ENCODE measurements at places on chromosomes 5 and 9.

DNA sequence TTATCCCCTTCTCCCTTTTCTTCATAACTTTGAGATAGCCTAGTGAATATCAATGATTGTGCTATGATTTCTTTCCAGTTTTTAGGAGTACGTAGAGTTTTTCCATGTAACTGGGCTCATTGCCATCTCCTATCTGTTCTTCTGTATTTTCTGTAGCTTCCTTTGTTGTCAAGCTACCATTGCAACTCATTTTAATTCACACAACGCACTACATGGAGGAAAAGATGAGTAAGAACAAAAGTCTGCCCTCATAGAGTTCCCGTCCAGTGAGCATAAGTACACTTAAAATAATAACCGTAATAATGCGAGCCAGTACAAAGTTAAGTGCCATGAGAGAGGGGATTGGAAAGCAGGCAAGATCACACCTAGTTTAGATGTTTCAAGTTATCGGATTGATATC, 177.7 kb downstream of the PAM start:
- no peak for DNase-seq

- peak; percentile 85 for DNase-seq
Measured at GRCh38 chr5:134561871-134562296, 36.4 kb downstream of the JADE2 start.

DNA sequence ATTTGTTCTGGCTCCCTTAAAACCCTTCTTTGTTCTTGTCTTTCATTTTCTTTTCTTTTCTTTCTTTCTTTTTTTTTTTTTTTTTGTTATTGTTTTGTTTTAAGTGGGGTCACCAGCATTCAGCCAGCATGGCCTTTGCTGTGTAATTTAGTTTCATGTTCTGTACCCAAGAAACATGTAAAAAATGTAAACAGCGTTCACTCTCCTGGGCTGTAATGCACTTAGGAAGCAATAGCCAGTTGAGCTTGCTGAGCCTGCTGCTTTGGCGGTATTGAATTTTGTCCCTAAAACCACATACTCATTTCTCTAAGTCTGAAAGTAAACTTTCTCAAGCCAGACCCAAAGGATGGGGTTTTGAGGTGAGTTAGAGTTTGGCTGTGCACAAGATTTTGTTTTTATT, 158.6 kb downstream of the PAPPA start:
- peak; percentile 54 for DNase-seq

DNA sequence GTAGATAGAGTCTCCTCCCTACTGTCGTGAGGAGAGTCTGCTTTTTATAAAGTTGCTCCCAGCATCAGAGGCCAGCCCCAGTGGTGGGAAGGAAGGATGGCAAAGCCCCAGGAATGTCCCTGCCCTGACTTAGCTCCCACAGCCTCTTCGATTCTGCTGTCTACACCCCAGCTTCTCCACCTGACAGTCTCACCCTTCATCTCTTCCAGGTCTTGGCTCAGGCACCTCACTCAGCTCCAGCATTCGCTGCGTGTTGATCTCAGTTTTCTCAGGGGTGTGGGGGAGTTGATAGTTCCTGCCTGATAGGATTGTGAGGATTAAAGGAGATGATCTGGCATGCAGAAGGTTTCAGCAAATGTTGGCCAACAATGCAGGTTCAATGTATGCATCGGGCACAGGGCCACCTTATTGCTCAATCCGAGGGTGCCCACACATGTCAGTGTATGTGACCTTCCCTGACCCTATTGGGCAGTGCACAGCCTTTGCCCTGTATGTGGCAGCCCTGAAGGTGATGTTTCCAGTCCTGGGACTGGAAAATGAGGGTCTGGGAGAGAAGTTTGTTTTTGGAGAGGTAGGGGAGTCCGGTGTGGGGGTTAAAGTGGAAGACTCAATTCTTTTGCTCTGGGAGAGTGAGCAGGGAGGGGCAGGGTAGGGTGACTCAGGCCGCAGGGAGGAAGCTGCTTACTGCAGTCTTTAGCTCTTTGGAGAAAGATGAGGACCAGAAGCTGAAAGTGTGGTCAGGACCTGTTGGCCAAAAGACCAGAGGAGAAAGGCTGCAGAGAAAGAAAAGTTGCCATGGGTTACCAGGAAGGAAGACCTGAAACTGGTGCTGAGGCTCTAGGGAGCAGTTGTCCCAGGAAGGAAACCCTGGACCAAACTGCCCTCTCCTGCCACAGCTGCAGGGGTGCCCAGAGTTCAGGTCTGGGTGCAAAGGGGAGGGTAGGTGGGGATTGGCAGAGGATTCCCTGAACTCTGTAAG, 153.2 kb downstream of the MACROH2A1 start:
- DNase-seq, result peak; percentile 80

- no peak for DNase-seq
Measured at GRCh38 chr5:132664696-132665209, 6.8 kb downstream of the IL13 start.

DNA sequence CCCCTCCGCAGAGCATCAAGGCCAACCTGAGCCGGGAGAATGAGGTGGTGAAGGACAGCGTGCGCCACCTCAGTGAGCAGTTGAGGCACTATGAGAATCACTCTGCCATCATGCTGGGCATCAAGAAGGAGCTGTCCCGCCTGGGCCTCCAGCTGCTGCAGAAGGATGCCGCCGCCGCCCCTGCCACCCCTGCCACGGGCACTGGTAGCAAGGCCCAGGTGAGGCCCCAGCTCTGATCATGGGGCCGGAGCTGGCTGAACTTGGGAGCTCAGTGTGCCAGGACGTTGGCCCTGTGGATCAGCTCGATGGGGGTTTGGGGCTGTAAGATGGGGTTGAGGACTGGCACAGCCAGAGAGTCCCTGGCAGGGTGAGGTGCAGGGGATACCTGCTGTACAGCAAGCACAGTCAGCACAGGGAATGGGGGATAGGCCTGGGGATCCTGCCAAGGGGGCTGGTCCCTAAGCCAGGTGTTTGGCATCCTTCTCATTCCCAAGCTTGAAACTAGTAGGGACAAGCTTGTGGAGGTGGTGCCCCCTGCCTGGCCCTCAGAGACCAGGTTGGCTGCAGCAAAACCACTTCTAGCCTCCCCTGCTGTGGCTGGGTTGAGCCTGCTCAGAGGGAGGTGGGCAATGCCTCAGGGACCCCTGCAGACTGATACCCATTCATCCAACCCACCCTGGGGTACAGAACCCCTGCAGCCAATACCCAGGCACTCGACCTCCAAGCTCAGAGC, 22.5 kb downstream of the OLFML2A start:
- DNase-seq, result no peak

DNA sequence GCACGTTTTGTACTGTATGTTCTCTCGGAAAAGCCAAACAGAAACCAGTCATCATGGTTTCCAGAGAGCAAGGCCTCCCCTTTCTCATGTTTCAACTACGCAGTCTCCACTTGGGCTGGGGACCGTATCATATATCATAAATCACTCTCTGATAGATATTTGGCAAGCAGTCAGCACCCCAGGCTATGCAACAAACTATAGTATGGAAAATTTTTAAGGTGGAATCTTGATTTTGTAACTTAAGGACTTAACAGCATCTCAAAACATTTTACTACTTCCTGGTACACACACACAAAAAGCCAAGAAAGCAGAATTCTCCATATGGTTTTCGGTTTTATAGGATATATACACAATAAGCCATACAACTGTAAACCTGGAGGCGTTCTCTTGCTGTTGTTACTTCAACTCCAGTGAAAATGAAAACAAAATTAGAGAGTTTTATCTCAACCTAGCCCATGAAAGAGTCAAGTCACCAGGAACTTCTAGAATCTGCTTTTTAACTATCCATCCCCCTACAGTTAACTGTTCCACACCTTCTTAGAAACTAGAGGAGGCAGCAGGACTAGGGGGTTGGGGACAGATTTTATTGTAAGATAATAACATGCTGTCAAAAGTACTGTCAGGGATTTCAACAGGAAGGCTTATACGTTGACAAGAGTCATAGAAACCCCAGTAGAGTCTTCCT, 283.4 kb downstream of the NFIB start:
- DNase-seq, result peak; percentile 81

DNA sequence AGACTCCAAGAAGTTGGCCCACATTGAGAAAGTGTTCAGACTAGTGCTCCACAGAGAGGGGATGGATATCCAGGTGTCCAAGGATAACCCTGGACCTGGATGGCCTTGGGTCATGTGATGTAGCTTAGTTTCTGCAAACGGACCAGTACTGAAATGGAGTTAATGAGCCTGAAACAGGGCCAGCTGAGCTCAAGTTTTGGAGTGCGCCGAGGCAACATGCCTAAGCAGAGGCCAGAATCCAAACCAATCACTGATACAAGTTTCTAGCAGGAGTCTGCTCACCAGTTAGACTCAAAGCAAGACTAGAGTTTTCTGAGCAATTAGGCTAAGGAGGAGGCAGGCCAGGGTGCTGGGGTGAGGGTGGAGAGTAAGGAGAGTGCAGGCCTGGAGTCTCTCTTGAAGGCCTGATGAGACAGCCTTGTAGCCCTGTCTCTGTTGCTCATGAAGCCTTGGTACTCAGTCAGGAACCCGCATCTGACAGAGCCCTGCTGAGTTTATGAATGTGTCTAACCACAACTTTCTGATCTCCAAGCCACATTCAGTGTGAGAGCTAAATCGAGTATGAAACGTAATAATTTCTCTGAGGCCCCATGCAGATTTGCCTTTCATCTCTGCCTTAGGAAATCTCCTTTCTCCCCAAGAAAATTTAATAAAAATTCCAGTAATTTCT, 68.9 kb upstream of the EQTN start:
- peak; percentile 43 for DNase-seq

- DNase-seq, result no peak
Measured at GRCh38 chr5:35032356-35032755, 15.4 kb downstream of the AGXT2 start.

DNA sequence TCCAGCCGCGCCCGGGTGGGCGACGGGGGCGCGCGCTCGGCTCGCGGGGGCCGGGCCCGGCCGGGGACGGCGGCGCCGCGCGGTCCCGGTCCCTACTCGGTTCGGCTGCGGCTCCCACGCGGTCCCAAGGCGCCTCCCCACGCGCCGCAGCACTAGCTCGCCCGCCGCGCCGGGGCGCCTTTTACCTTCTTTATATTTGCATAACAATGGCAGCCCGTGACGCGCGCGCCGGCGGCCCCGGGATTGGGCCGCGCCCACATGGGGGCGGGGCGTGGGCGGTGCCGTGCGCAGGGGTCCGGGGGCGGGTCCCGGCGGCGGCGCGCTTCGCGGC, at the start of gene NRARP:
NRARP (minus strand) TSS at position 154 of the 331 bp plus-strand sequence. CDS start 343 bp downstream, outside the sequence.
- peak; percentile 70 for DNase-seq

- no peak for DNase-seq
Measured at GRCh38 chr9:76644171-76644570, 120.1 kb upstream of the PCA3 start.

GRCh38 chr5:95770830-95771708, 39.9 kb downstream of the RHOBTB3 start:
- no peak for DNase-seq

- peak; percentile 26 for DNase-seq
Measured at GRCh38 chr5:30502277-30502676, 691.2 kb upstream of the CDH6 start.

- DNase-seq, result peak; percentile 98
Measured at GRCh38 chr5:112958093-112959088, 18.2 kb upstream of the DCP2 start.

- no peak for DNase-seq
Measured at GRCh38 chr5:169889572-169889971, 90.7 kb downstream of the INSYN2B start.

Measured in fibroblast of lung (primary cell).